NCI-H187 treated with DMSO at 0.1 percent for 48 hours (cell line): ENCODE measurements at places on chromosomes 1 and 21.

DNA sequence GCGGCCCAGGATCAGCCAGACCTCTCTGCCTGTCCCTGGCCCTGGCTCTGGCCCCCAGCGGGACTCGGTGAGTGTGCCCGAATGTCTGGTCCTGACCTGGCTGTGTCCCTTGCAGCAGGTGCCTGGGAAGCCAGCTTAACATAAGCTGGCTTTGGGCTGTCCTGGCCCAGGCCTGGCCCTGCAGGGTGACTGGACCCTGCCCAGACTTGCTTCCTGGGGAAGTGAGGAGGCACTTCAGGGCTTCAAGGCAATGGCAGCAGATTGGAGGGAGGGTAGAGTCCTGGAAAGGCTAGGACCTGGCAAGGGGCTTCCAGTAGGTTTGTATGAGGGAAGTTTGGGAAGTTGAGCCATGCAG, 16.4 kb downstream of the RPS6KA1 start:
- no peak for DNase-seq

DNA sequence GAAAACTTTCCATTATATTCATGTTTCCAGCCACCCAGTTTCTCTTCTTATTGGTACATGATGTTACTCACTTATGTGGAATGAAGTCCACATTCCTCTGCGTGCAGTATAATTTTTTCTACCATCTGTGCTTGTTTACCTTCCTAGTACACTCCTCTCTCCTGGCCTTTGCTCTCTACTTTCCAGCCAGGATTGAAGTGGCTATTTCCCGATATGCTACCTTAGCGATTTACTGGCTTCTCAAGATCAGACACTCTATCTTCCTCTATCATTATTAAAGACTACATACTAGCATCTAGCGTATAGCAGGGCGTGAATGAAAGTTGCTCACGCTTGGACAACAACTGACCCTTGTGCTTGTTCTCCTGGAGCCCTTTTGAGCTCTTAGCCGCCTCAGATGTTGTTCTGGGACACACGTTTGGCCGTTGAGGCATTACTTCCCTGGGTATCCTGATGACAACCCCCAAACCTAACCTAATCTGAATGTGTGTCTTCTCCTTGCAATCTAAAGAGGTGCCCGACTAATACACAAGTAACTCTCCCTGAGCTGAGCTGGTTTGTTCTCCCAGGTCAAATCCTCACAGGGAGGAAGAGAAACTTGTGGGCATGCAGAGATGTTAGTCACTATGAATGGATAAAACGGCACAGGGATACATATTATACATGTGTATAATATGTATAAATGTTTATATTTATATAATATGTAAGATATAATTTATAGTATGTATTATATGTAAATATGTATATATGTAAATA, 13.4 kb upstream of the MTARC2 start:
- no peak for DNase-seq

DNA sequence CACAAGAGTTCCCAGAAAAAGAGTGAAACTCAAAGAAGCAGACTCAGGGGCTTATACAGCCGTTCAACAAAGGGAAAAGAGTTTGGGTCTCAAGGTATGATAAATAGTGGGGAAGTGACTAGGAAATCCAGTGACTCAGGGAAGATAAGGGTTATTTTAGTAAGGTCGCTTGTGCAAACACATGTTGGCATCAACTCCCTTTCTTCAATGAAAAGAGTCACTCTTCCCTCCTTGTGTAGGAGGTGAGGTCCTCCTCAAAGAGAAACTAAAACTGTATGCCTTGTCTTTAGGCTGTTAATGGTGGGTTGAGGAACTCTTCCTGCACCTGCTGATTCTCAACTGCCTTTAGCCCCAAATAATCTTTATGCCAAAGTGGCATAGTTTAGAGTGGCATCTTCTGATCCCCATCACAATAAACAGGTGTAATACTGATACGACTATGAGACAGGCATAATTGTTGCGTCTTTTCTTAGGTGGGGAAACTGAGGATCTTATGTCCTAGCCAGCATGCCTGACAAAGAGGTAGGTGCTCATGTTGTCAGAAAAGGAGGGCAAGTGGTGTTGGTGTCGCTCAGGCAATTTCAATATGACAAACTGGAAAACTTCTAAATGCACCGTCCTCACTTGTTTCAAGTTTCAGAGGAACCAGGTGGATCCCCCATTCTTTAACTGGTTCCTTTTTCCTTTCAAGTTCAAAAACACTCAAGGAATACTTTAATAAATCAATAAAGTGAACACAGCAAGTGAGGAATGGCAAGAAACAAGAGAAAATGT, 294.1 kb upstream of the RUNX1 start:
- DNase-seq = no peak

GRCh38 chr1:44296806-44297205, 58.3 kb downstream of the ERI3 start:
- no peak for DNase-seq

DNA sequence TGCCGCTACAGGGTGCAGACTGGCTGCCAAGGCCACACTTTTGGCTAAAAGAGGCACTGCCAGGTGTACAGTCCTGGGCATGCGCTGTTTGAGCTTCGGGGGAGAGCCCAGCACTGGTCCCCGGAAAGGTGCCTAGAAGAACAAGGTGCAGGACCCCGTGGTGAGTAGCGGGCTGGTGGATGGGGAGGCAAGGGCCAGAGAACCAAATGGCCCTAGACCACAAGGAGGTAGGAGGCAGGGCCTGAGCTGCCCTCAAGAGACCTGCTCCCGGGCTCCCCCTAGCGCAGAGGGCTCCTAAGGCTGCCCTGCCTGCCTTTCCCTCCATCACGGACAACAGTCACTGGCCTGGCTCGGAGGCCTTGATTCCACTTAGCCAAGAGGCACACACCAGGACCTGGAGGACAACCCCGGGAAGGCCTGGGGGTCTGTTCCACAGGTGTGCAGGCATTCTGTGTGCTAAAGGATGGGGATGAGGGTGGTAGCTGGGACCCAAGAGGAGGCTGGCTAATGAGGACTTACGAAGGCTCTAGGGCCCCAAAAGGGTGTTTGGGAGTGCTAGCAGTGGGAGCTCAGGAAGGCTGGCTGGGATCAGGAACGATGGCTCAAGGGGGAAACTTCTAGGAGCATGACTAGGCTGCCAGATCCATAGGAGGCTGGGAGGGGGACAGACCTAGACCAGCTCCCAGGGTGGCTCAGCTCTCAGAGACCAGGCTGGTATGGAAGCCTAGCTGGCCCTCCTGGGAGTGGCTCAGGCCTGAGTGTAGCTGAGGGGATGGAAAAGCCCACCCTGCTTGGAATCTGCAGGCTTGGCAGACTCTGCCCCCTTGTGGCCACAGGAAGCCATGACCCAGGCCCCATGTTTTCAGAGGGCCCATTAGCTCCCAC, 742 bp downstream of the ARTN start:
- no peak for DNase-seq

- no peak for DNase-seq
These were observed 115.2 kb downstream of the LAMC2 start for GRCh38 chr1:183301239-183301638.

DNA sequence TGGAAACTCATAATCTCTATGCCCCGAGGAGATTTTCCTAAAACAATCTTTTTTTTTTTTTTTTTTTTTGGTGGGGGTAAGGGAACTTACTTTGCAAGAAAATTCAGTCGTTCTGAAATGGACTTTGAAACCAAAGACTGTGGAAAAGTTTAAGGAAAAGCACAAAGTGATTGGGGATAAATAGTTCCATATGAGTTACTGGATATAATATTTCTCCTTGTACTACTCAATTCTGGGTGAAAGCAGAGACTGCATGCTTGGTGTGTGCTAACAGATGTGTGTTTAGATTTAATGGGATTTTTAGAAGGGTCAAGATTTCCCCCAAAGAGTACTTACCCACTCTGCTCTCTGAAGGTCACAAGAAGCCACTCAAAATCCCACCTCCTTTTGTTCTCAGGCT, 204.9 kb upstream of the USP24 start:
- no peak for DNase-seq

DNA sequence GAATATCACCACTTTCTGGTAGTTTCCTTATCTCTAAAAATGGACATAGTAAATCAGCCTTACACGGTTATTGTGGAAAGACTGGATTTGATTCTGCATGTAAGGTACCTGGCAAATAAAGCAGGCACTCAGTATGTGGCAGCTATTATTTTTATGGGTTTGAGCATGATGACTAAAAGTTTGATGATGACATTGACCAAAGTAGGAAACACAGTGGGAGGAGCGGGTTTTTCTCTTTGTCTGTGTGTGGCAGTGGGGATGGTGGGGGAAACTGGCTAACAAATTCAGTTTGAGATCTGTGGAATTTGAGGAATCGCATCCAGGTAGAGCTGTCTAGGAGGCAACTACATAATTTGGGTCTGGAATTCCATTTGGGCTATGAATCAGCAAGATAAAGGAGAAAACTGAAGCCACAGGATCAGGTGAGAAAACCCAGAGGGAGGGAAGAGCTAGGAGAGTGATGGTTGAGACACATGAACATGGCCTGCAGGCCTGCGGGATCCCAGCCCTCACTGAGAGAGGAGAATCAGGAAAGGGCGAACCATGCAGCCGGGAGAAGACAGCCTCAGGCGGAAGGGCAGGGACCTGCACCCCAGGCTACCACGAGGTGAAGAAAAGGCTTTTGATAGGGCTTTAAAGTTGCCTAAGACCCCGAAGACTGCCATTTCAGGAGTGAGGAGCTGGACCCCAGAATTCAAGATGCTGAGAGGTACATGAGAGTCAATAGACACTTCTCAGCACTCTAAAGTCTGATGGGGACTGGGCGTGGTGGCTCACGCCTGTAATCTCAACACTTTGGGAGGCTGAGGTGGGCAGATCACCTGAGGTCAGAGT, 52.2 kb downstream of the MEF2D start:
- no peak for DNase-seq

GRCh38 chr1:219293410-219293809, 119.7 kb downstream of the LYPLAL1 start:
- DNase-seq = no peak

- no peak for DNase-seq
These were observed 263.8 kb downstream of the KCNT2 start for GRCh38 chr1:196344453-196344852.

DNA sequence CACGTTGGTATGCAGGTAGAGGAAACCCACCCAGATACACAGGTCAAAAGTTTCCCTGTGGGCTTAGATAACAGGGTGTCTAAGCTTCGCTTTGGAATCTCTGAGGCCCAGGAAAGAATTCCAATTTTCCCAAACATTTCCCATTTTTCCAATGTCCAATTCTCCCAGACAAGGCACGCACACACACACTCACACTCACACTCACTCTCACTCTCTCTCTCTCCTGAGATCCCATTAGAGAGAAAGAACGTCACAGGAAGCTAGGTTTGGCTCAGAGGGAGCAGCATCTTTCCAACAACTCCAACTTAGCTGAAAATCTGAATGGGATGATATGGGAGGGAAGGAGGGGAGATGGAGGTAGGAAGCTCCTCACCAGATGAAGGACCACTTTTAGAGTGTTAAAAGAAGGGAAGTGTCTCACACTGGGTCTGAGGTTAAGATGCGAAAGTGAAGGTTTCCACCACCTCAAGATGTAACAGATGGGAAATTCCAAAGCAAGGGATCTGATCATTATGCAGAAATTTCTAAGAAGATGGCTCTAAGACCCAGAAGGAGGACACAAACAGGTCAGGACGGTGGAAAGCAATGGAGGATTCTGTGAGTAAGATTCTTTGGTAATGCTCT, 63.5 kb downstream of the GNG12 start:
- no peak for DNase-seq

- no peak for DNase-seq
These were observed 58.4 kb downstream of the SYF2 start for GRCh38 chr1:25173809-25174340.

DNA sequence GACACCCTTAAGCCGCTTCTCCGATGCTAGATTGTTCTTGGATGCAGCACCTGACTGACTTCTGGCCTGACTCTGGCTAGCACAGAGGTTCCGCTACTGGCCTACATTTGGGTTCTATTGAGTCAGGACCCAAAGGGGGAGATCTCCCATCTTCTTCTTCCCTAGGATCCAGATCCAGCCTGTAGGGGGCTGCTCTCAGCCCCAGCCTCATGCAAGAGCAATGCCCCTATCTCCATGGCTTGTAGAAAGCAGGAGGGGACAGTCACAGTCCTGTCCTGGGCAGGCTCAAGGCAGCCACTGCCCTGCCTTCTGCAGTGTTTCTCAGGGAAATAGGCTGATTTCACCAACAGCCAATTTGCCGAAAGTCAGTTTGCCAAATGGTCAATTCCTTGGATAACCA, 6.3 kb upstream of the ADAR start:
- DNase-seq = no peak

DNA sequence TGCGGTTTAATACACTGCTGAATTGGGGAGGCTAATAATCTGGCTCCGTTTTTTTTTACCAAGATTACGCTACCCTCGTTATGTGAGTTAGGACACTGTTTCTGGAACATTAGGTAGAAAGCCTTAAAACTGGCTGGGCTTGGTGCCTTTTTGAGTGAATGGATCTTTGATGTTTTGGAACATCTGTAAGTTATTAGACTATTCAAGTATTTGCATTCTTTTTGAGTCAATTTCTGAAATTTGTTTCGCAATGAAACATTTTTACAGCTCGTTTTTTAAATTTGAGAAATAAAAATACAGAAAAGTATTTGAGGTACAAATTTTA, 106.9 kb downstream of the LTN1 start:
- no peak for DNase-seq

- no peak for DNase-seq
These were observed 574.1 kb downstream of the LMO4 start for GRCh38 chr1:87902830-87903229.

DNA sequence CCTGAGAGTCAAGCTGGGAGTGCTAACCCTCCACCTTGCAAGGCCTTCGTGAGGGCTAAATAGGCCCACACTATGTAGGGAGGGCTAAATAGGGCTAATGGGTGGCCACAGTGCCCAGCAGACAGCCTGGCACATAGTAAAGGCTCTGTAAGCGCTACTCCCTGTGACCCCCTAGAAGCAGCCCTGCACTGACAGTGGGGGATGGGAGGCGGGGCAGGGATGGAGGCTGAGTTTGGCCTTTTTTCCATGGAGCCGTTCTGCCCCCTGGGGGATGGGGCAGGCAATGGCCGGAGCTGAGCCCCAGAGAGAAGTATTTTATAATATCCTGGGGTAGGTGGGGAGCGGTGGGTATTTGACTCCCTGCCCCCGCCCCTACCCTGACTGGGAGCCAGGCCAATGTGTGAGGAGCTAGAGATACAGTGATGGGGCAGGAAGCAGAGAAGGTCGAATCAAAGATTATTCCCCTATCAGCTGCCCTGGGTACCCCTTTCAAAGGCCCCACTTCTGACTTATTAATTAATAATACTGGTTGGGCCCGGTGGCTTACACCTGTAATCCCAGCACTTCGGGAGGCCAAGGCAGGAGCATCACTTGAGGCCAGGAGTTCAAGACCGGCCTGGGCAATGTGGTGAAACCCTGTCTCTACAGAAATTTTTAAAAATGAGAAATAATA, 42.3 kb downstream of the LACTBL1 start:
- DNase-seq = no peak

DNA sequence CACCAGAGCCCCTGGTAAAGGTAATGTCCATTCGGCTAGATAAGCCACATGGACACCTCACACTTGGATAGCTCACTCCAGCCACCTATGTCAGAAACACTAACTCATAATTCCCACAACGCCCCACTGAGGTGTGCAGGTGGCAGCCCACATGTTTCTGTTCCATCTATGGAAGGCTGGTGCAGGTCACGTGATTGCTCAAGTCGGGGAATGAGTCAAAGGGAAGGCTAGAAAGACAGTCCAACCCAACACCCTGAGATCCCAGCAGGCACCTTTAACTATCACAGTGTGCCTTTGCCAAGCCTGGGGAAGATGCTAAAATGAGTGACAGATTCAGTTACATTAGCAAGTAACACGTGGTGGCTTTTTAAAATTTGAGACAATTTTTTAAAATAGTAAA, 45.3 kb upstream of the KCNE1 start:
- DNase-seq = no peak

GRCh38 chr1:10940451-10940804, 72.0 kb upstream of the TARDBP start:
- no peak for DNase-seq
